ENCODE measurements at places on chromosomes 7 and 10.

DNA sequence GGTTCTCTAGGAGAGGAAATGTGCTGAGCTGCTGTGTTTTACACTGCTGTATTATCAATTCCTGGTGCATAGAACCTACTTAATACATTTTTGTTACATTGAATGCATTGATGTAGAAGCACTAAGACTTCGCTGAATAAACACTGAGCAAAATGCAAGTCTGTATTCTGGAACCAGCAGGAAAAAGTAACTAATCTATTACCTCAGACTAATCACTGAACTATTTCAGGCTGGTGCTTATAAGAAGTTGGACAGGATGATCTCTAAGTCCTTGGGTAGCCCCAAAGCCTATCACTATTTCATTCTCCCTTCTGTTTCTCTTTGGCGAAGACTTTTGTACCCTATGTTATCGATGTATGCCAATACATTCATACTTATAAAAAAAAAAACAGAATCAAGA is 87.2 kb upstream of the LRRTM3 start:
- no peak for DNase-seq

DNA sequence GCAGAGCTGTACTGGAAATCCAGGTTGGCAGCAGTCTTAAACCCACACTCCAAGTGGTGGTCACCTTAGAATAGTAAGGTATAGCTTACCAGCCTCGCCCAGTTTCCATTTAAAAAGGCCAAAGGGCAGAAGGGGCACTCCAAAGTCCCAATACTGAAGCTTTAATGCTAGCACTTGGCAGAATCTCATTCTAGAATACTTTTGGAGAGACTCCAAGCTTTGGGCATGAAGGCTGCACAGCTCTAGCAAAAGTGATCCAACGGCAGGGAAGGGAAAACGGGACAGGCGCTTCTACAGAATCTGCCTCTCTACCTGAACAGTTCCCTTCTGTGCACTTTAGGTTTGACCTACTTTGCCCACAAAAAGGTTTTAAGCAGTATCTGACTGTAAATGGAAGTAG is 19.7 kb downstream of the SMURF1 start:
- DNase-seq, result no peak

GRCh38 chr7:6630007-6630849 is 6.9 kb upstream of the ZNF316 start:
- DNase-seq, result no peak

DNA sequence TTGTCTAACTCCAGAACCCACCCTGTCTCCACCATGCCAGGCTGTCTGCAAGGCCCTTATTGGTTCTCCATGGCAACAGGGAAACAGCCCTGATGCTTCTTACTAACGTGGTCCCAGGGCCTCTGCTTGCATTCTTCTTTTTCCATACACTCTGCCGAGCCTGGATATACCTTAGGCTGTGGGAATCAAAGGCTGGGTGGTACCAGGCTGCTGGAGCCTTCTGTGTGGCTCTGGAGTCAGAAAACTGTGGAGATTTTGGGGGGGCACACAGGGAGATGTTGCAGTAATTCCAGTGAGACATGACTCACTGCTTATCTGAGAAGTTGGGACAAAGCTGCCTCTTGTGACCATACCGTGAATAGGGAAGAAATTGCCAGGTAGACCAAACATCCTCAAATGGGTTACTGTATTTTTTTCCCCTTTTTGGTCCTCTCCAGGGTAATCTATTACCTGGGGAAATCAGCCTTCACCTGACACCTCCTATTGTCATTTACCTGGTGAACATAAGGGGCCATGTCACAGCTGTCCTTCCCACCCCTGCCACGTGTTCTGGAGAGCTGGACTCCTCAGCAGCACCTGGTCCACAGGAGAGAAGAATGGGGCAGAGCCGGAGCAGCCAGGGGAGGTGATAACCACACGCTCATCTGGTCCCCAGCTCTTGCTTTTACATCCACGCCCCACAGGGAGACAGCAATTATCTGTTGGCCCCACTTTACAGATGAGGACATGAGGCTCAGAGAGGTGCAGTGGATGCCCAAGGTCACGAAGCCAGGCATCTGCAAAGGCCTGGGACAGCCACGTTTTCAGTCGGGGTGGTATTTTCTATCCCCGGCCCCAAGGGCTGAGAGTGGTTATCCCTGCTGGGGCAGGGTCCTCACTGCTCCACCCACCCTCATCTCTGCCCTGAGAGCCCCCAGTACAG is 4.6 kb downstream of the CHST3 start:
- no peak for DNase-seq

DNA sequence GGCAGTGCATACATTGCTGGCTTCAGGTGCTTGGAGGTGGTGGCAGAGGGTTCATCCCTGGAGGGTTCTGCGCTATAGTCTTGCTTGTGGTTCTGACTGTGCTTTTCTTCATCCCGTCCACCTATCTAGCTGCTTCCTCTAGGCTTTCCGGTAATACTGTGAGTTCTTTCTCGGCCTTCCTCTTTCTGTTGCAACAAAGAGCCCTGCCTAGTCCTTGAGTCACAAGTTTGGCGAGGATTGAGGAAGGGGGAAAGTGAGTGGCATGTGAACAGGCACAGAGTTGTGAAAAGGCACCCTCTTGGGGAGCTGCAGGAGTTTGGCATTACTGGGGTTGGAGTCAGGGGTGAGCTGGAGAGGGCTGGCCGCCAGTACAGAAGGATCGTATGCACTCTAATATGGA is 123.0 kb downstream of the SH2D4B start:
- DNase-seq, result no peak

DNA sequence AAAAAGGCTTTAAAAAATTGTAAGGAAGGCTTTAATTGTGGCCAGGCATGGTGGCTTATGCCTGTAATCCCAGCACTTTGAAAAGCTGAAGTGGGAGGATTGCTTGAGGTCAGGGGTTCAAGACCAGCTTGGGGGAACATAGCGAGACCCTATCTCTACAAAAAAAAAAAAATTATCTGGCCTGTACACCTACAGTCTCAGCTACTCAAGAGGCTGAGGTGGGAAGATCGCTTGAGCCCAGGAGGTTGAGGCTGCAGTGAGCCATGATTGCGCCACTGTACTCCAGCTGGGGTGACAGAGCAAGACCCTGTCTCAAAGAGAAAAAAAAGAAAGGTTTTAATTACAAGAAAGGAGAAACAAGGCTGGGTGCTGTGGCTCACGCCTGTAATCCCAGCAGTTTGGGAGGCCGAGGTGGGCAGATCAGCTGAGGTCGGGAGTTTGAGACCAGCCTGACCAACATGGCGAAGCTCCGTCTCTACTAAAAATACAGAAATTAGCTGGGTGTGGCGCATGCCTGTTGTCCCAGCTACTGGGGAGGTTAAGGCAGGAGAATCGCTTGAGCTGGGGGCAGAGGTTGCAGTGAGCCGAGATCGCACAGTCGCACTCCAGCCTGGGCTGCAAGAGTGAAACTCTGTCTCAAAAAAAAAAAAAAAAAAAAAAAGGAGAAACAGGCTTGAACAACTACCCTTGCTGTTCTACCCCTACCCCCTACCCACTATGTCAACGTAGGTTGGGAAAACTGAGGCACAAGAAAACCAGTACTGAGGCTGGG is 83.7 kb downstream of the CARD11 start:
- DNase-seq, result no peak
